ENCODE measurements at places on chromosomes 5 and 9.
A peak's percentile ranks its signal among the peaks of the same experiment; 100 is the strongest.

DNA sequence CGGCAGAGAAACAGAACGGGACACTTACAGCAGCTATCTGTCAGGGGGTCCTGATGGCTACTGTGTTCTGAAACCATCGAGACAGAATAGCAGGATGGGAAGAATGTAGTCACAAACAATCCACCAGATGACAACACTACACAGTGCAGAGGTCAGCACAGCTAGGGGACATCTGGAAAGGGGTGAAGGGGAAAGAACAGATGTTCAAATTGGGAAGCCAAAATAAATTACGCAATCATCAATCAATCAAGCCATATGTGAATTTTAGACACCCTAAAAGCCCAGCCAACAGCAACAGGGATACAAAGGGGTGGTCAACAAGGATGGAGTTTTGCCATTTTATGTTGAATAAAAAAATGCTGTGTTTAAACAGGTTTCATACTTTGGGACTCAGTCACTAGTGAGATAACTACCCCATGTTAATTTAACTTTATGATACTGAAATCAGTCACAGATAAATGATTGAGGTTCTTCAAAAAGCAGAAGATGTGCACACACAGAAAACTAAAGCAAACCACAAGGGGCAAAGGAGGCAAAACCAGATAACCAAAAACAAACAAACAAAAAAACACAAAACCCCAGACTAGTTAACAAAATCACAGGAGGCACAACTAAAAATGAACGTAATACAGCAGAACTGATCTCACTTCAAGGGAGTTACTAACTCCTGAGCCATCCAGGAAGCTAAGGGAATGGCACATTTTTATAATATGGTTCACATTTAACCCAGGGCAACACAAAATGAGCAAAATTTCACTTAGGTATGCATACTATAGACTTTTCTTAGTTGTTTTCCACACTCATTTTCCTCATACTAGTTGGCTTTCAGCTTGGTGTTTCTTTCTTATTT, 65.9 kb downstream of the HABP4 start:
- no peak for DNase-seq

DNA sequence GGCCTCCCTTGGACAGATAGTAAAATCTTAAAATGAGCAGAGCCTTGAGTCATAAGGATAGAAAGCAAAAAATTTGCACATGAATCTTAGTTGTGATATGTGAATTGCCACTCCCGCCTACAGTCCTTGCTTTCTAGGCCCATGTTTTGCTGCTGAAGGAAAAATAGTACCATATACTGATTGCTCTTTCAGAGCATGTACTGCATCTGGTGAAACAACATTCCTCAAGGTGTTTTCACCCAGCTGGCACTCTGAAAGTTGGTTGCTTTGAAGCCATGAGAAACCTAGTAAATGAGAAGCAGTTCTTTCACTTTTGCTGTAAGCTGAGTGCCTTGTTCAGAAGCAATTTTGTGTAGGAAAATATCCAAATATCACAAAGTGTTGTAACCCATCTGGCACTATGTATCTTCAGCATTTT, 10.3 kb downstream of the CDC37L1 start:
- no peak for DNase-seq

DNA sequence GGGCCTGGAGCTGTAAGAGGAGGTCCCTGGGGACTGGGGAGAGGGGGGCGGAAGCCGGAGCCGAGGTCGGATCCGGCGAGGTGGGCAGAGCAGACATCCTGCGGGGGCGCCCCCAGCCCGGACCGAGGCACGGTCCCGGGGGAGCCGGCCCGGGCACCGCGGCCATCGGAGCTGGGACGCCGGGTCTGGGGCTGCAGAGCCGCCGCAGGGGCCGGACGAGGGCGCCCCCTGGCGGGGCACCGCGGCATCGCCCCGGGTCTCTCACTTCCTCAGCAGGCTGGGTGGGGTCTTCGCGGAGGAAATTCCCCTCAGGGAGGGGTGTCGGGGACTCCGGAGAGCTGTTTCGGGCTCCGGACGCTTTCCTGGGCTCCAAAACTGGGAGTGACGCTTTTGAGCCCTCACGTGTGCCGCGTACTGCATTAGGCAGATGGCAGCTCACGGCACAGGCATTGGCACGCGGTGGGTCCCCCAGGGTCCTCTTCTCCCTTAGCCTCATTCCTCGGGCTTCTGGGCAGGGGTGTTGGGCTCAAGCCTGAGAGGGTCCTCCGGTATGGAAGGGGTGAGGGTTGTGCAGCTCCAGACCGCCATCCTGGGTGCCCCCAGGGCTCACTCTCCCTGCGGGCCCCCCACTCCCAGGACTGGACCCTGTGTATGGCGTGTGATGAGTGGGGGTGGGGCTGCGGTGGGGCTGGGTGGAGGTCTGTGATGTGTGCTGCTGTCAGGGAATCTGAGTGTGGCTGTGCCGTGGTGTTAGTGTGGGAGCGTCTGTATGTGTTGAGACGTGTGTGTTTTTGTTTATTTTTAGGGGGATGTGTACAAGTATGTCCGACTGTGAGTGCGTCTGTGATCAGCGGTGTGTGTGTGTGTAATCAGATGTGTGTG, 29.6 kb downstream of the LHX2 start:
- peak; percentile 75 for DNase-seq

- DNase-seq, result peak; percentile 24
These were observed 5.1 kb downstream of the AMACR start for GRCh38 chr5:34002629-34003328.

DNA sequence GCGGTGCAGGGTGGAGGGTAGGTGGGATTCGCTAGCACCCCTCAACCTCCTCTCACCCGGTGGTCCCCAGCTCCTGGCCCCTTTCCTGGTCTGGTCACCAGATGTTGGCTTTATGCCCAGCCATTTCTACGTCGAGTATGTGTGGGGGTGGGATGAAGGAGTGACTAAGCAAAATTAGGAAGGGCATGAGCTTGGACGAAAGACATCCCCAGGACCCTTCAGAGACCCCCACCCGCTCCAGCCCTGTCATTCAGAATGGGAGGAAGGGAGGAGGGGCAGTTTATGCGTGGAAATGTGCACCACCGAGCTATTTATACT, 742 bp downstream of the BHMT2 start:
- no peak for DNase-seq

All from HAP-1 (cell line).